ENCODE measurements at places on chromosomes 5 and 9.

- DNase-seq, result no peak
Measured at GRCh38 chr9:84862308-84862707, 192.8 kb downstream of the NTRK2 start.

DNA sequence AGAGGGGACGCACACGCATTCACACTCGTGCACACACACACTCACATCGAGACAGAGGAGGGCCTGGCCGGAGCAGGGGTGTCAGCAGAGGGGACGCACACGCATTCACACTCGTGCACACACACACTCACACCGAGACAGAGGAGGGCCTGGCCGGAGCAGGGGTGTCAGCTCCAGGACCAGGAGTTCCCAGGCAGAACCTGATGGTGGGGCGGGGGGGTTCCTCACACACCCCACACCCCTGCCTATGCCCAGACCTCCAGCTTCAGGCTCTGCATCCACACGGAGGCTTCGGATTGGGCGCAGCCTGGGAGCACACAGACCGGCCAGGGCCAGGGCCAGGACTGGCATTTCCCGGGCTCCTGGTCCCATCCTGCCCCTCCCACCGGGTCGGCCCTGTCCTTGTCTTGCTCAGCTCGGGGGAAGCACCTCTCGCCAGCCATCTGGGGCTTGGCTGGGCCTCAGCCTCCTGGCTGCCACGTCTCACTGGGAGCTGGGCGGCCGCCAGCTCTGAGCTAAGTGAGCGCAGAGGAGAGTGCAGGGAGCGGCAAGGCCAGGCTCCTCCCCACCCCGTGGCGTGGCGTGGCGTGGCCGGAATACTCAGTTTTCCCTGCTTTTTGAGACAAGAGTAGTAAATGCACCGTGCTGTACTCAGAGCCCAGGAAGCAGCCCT is 31.3 kb downstream of the ADAMTS2 start:
- DNase-seq, result peak; percentile 27

DNA sequence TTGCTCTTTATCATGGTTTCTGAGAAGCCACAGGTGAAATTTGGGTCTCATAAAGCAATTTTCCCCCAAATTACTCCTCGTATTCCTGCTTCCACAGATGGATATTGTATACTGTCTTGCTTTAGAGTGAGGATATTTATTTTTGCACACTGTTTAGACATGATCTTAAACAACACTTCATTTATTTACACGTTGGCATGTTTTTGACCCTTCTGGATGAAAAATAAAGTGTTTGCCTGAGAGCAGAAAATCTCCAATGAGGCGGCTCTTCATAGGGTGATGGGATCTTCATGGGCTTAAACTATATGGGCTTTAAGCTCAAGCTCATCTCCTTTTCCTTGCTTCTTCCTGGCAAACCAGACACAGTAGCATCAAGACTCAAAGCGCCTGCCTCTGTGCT is 148.4 kb downstream of the MACROH2A1 start:
- no peak for DNase-seq

GRCh38 chr9:123375469-123376132 is 19.6 kb downstream of the CRB2 start:
- DNase-seq, result no peak

DNA sequence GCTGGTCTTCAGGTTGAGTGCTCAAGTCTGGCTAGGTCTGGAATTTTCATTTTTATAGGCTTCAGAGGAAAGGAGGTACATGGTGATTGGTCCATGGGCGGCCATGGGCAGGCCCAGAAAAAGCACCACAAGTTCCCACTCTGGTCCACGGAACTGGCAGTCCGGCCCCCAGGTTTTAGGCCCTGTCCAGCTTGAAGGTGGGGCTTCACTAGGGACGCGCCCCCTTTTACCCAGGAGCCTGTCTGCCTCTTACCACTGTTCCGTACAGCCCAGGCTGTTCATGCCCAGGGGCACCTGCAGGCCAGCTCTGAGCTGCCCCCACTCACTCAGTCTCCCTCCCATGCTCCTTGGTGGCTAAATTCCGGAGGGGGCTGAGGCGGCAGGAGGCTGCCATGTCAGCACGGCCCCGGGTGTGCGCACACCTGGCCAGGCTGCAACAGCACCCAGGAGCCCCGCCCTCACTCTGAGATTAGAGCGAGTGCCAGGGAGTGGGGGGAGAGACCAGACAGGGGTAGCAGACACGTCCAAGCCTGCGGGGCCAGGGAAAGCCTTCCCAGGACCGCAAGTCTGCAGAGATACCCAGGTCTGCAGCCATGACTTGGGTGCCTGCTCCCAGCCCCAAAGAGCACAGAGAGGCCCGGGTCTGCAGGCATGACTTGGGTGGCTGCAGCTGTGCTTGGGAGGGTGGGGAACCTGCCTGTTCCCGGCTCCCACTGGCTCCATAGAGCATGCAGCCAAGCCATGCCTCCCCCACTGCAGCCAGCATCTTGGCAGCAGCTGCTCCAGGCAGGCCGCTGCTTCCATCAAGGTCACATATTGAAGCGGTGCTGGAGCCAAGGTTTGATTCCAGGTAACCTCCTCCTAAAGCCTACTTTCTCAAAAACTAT is 390.2 kb upstream of the SGCD start:
- DNase-seq, result no peak

GRCh38 chr5:170179626-170180025 is 53.2 kb upstream of the C5orf58 start:
- DNase-seq, result no peak

DNA sequence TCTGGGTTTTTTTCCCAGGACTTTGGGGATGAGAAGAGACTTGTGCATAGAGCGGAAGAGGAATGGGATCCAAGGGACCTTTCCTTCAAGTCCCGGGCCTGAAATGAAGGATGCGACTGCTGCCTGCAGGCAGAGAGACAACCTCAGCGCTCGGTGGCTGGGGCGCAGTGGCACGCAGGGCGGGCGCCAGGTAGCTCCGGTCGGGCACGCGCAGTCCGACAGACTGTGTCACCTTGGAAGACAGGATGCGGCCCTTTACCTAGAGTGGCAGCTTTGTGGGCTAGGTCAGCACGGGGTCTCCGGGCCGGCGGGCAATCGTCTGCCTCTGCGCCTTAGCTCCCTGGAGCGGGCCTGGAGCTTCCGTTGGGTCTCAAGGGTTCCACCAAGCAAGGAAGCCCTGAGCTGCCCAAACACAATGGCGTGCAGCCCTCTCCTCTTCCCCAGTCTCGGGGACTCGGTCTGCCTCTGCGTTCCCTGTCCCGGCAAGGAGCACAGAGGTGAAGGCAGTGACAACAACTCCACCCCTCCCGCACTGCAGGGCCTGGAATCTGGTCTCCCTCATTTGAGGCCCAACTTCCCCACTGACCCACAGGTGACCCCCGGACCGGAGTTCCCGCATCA is 6.0 kb downstream of the BARX1 start:
- no peak for DNase-seq

- DNase-seq, result no peak
Measured at GRCh38 chr9:130766021-130766926, 68.8 kb upstream of the ABL1 start.

DNA sequence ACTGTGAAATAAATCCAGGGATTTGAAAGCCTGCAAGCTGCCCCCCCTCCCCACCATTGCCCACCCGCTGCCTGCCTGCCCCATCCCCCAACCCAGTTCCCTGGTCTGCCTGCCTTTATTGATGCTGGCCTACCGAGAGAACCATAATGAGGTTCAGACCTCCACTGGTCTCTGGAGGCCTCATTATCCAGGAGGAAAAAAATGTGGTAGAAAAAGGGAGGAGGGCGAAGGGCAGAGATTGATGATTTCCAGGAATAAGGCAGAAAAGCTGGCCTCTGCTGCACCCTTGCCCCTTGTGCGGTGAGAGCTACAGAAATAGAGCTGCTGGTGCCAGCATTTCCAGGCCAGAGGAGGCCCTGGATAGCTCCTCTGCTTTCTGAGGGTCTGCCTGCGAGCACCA is 216.1 kb downstream of the PAPPA start:
- peak; percentile 66 for DNase-seq

GRCh38 chr9:91033270-91033669 is 231.7 kb downstream of the SYK start:
- no peak for DNase-seq

GRCh38 chr5:81428861-81429260 is 34.9 kb upstream of the ACOT12 start:
- no peak for DNase-seq

DNA sequence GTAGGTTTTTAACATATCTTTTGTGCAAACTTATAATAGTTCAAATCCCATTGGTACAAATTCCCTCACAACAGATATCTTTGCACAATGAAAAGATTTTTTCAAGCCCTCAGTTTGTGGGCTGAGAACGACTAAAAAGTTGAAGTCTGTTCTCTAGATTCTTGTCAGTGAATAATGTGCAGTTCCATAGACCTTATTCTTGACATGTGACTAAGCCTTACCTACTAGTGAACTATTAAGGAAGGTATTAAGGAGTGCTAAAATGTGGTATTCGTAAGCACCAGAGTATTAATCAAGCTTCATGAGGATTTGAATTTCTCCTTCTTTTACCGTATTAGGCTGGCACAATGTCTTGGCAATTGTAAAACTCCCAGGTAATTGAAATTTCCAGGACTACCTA is 205.6 kb upstream of the DMRTA1 start:
- DNase-seq, result no peak

GRCh38 chr9:127712371-127712770 is 3.1 kb downstream of the PTRH1 start:
- DNase-seq, result no peak

GRCh38 chr5:14414007-14414406 is 167.6 kb upstream of the OTULINL start:
- DNase-seq, result no peak

DNA sequence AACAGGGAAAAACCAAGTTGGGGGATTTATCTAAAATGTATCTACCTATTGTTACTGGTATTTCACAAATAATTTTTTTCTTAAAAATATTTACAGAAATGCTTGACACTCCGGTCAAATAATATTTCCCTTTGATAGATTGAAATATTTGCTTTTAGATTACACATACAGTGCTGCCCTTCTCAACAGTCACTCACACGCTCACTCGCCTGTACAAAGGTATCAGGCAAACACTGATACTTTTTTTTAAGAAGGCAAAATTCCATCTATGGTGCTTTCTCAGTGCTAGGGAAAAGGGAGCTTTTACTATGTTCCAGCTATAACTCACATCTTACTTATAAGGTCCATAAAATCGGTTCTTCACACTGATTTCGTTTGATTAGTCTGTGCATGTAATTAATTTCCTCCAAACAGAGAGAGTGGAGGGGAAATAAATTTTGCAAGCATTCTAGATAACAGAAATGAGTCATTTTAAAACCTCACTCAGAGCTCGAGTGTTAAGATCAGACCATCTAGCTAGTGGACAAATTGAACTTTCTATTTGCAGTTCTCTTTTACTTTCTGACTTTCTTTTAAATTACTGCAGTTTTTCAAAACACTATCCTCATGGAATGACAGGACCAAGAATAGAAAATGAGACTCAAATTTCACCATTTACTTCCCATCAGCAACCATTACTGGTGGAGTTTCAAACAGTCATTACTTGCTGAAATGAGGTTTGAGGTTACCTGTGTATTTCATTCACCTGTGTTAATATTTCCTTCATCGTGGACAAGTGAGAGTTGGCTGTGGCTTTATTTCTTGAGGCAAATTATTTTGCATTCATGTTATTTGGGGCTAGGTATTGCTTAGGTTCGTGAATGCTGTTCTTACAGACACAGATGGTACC is 273.2 kb downstream of the RAB3C start:
- no peak for DNase-seq

- peak; percentile 33 for DNase-seq
Measured at GRCh38 chr5:74866596-74867162, 492 bp upstream of the FAM169A start.

DNA sequence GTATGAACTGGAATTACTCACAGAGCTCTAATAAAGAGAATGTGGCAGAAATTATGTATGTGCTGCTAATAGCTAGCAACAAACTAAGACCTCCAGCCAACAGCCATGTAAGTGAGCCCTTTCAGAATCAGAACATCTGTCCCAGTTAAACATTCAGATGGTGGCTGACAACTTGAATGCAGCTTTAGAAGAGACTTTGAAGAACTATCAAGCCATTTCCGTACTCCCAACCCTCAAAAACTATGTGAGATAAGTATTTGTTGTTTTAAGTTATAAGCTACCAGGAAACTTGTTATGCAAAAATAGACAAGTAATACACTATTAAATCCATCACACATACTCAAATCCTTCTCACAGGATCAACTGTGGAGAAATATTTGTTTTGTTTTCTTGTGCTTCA is 205.2 kb upstream of the EDIL3 start:
- no peak for DNase-seq

- DNase-seq, result no peak
Measured at GRCh38 chr5:93163010-93163663, 417.9 kb downstream of the NR2F1-AS1 start.

DNA sequence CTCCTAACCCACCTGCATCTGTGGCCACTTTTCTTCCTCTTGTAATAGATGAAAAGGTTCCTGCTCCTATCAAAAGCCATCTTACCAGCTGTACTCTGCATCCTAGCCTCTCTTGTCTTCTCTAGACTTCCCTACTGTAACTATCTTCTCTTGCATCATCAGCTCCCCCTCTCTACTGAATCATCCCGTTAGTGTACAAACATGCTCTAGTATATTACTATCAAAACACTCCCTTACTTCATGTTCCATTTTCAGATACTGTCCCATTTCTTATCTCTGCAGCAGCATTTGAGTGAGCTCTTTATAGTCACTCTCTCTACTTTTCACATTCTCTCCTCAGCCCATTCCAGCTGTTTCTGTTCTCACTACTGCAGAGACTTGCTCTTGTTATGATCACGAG is 2.8 kb downstream of the SRA1 start:
- no peak for DNase-seq

GRCh38 chr9:105143136-105143430 is 101.4 kb upstream of the SLC44A1 start:
- DNase-seq, result no peak

DNA sequence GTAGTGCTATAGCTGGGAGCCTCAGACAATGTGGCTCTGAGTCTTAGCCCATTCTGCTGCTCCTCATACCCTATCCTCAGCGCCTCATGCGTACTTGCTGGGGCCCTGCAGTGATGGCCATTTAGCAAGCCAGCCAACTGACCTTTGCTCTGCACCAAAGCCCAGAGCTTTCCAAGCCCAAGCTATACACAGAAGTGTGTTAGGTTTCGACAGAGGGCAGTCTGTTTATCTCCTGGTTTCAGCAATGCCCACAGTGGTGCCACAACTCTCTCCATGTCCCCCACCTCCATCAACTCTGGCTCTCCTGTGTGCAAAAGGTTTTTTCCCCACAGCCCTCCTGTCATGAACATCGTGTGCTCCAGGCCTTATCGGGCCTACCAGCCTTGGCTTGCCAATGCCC is 16.9 kb downstream of the GNG10 start:
- DNase-seq, result no peak

GRCh38 chr5:52748590-52748989 is 39.1 kb upstream of the ITGA1 start:
- no peak for DNase-seq

GRCh38 chr9:2639786-2640185 is 18.2 kb downstream of the VLDLR start:
- DNase-seq, result no peak

Measured in glutamatergic neuron (in vitro differentiated cells).